Activated CD8-positive, alpha-beta T cell treated with anti-CD3 and anti-CD28 coated beads for 36 hours (primary cell): ENCODE measurements at places on chromosomes 6 and 20. TPM values are rescaled to one million over a fixed set of nuclear protein-coding genes. Genes with fewer than 3 reads are reported as not detected.

GRCh38 chr6:127114214-127114760 lies 4.2 kb upstream of the RSPO3 start:
- H3K4me3 ChIP-seq, result no peak overlapping the region
- peaks cover 35% of the 10 kb centered on the region for H3K27me3 ChIP-seq

DNA sequence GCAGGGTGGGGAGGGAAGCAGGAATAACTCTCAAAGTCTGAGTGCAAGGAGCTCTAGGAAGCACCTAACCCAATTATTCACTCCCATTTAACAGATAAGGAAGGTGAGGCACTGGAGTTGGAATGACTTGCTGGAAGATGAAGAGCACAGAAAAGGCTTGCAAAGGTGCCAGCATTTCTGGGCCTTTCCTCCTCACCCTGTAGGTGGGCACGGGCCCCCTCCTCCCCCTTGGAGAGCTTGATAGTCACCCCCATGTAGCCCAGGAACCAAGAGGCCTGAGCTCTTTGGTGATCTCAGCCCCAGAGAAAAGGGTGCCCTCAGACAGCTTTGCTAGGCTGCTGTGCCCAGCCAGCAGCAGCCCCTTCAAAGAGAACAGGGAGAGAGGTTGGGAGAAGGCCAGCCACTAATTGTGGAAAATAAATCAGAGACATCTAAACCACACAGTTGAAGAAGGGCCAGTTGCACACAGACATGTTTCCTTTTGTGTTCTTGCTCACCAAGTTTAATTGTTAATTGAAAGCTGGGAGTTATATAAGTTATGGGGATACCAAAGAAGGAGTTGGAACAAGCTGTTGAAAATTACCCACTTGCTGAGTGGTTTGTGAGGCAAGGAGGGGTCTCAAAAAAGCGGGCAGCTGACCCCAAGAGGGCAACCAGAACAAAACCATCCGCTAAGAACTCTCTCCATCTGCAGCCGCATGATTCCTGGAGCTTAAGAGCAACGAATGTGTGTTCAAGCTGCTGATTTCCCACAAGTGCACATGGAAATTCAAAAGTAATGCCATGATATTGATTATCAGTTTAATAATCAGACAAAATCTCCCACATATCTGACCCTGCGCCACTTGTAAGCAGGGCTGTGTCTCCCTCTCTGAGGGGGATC lies 77.0 kb downstream of the MRPL14 start:
- H3K27me3 ChIP-seq, result peaks cover 2% of the 10 kb centered on the region
- peaks cover 11% of the 10 kb centered on the region for H3K4me1 ChIP-seq
- no peak for DNase-seq
- H3K36me3 ChIP-seq, result no peaks in the 10 kb centered on the region

DNA sequence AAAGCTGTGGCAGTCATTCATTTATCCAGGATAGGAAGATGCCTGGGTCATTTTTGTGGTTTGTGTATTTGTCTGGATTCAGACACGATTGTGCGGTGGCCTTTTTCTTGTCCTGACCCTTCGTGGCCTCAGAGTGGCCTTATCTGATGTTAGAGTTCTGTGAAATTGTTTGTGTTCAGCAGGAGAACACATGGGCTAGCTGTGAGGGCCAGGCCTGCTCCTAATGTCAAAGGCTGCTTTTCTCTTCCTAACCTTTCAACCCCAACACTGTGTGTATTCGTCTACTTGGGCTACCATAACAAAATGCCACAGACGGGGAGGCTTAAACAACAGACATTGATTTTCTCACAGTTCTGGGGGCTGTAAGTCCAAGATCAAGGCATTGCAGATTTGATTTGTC lies 321.8 kb downstream of the CD83 start:
- peaks cover 3% of the 10 kb centered on the region for H3K4me1 ChIP-seq
- no peak overlapping the region for H3K4me3 ChIP-seq
- no peaks in the 10 kb centered on the region for H3K36me3 ChIP-seq
- no peak overlapping the region for H3K27ac ChIP-seq
- no peaks in the 10 kb centered on the region for H3K27me3 ChIP-seq
- no peak for DNase-seq

Gene GGTLC1
- not detected for total RNA-seq

DNA sequence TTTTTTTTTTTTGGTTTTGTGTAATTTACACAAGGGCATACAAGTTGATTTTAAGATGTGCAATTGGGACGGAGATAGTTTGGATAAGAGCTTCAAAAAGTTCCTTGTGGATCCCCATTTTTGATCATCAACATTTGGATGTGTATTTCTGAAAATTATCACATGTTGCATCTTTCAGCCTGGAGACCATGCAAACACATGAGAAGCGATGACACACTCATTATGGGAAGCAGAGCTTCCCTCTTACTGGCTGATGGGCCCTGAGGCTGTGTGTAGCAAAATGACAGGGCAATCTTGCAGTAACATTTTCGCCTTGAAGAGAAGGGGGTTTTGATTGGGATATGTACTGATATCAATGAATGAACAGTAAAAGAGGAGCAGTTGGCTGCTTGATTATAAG lies 22.0 kb upstream of the RIPK1 start:
- no peak overlapping the region for H3K27ac ChIP-seq
- no peaks in the 10 kb centered on the region for H3K36me3 ChIP-seq
- no peak overlapping the region for H3K4me3 ChIP-seq
- DNase-seq, result no peak
- H3K4me1 ChIP-seq, result no peaks in the 10 kb centered on the region
- H3K27me3 ChIP-seq, result no peaks in the 10 kb centered on the region

DNA sequence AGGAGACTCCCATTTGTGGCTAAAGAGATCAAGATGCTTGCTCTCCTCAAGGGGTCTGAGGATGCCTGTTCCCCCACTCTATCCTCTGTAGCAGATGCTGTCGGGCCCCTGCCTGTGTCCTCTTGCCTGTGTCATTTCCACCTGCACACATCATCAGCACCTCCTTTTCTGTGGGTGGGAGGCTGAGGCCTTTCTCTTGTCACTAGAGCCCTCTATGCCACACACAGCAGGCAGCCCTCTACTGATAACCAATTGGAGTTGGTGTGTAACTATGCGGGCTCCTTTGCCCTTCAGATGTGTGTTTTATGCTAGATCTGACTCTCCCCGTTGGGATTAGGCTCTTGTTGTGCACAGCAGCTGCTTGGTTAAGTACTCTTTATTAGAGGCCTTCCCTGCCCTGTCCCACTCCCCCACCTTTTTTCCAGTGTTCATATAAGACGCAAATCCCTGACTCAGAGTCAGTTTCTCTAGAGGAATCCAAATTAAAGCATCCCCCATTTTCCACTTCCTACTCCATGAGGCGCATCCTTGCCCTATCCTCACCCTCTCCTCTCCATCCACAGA lies 7.7 kb downstream of the TREML2 start:
- peak; percentile 28 for DNase-seq
- H3K27me3 ChIP-seq, result no peaks in the 10 kb centered on the region
- peaks cover 22% of the 10 kb centered on the region for H3K4me1 ChIP-seq
- H3K36me3 ChIP-seq, result peaks cover 11% of the 10 kb centered on the region
- no peak overlapping the region for H3K4me3 ChIP-seq
- H3K27ac ChIP-seq, result peak overlapping the region; percentile 1

- H3K4me3 ChIP-seq, result no peak overlapping the region
- no peak overlapping the region for H3K27ac ChIP-seq
- peaks cover 35% of the 10 kb centered on the region for H3K4me1 ChIP-seq
Measured at GRCh38 chr6:33856655-33857054, 52.9 kb upstream of the MLN start.

DNA sequence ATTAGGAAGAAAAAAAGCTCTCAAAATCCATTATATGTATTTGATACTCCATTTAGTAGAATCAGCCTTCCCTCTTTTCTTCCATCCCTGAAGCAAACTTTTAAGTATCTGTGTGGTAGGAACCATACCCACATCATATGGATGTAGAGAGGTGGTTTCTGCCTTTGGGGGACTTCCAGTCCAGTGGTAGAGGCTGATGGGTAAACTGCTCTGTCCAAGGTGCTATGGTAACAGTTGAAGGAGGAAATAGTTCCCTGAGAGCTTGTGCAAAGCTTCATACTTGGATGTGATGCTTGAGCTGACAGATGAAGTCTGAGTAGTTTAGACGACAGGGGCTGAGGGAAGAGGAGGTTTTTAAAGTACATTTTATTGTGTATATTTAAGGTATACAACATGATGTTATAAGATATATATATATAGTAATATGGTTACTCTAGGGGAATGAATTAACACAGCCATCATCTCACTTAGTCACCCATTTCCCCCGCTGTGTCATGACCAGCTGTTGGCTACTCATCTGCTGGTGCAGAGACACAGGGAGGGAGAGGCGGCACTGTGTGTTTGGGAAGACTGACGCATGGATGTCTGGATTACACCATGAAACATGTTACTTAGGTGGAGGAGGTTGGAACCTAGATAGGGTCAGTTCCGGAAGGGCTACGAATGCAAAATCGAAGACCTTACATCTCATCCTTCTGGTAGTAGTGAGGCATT lies 185.2 kb downstream of the FARS2 start:
- H3K4me3 ChIP-seq, result no peak overlapping the region
- peaks cover 6% of the 10 kb centered on the region for H3K36me3 ChIP-seq
- H3K27me3 ChIP-seq, result no peaks in the 10 kb centered on the region
- H3K27ac ChIP-seq, result no peak overlapping the region
- peaks cover 6% of the 10 kb centered on the region for H3K4me1 ChIP-seq
- no peak for DNase-seq

Gene RRAGD
- total RNA-seq, result 19.7 TPM

Gene SLC22A2
- not detected for total RNA-seq

DNA sequence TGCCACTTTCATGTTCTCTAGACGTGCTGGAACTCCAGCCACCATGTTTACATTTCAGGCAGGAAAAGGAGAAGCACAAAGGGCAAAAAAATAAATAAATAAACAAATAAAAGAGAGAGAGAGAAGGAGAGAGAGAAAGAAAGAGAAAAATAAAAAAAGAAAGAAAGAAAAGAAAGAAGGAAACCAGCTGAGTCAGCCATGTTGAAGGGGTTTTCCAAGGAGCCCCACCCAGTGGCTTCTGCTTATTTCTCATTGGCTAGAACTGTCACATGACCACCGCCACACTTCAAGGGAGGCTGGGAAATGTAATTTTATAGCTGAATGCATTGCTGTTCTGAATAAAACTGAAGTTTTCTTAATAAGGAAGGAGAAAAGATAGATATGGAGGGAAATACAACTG lies 71.1 kb downstream of the BFSP1 start:
- H3K4me3 ChIP-seq, result no peak overlapping the region
- peaks cover 2% of the 10 kb centered on the region for H3K27me3 ChIP-seq
- no peaks in the 10 kb centered on the region for H3K36me3 ChIP-seq
- DNase-seq, result peak; percentile 28

DNA sequence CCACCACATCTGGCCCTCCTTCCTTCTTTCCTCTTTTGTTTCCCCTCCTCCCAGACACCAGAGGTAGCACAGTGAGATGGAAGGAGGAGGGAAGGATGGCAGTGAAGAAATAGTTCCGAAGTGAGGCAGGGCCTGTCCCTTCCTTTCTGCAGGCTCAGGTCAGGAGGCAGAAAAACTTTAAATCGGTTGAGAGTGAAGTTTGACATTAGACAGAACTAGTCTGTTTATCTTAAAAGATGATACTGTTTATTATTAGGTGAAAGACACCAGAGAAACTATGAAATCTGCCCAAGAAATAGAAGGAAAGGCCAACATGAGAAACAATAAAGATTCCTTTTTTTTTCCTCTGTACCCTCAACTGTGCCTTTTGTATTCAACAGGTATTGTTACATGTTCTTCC lies 670.3 kb downstream of the UTRN start:
- no peak overlapping the region for H3K27ac ChIP-seq
- H3K27me3 ChIP-seq, result peaks cover 1% of the 10 kb centered on the region
- no peak for DNase-seq
- H3K4me1 ChIP-seq, result no peaks in the 10 kb centered on the region

Gene ZHX3
- total RNA-seq, result 14.2 TPM

Gene TOX2
- 1.7 TPM for total RNA-seq

DNA sequence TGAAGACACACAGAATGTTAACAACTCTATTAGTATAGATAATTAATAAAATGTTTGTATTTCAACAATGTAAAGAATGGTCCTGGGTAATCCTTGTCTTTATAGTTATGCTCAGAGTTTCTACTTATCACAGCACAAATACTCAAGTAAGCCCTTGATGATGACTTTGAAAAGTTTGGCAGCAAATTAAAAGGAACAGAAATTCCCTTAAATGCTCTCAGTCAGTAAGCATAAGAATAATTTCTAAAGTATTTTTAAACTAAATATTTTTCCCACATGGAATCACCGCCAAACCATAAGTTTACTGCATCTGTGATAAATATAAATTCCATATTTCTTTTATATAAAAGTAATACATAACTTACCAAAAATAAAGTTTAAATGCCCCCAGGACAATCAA lies 96.1 kb downstream of the COL12A1 start:
- H3K36me3 ChIP-seq, result no peaks in the 10 kb centered on the region
- H3K4me1 ChIP-seq, result no peaks in the 10 kb centered on the region
- H3K4me3 ChIP-seq, result no peak overlapping the region
- no peak for DNase-seq
- H3K27ac ChIP-seq, result no peak overlapping the region
- no peaks in the 10 kb centered on the region for H3K27me3 ChIP-seq

GRCh38 chr6:158361961-158362669 lies 49.9 kb downstream of the TULP4 start:
- no peak for DNase-seq
- H3K4me3 ChIP-seq, result no peak overlapping the region
- H3K27ac ChIP-seq, result no peak overlapping the region
- H3K4me1 ChIP-seq, result peaks cover 22% of the 10 kb centered on the region
- peaks cover 1% of the 10 kb centered on the region for H3K36me3 ChIP-seq
- H3K27me3 ChIP-seq, result no peaks in the 10 kb centered on the region

DNA sequence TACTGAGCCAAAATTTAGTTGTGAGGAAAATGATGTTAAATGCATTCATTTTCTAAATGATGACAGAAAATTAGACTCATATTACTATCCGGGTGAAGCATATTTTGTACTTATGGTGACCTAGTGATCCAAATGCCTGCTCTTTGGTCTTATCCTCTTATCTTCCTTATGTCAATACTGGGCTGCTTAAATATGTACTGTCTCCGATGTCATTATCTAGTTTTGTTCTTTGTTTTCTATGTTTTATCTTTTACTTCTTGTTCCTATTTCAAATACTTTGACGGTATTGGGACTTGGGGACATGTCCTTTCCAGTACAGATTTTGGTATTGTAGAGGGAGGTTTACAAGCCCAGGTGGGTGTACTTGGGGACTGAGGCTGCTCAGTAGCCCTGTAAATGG lies 124.6 kb upstream of the ESR1 start:
- peaks cover 18% of the 10 kb centered on the region for H3K4me1 ChIP-seq
- H3K36me3 ChIP-seq, result no peaks in the 10 kb centered on the region
- DNase-seq, result no peak
- H3K4me3 ChIP-seq, result no peak overlapping the region

GRCh38 chr6:135231469-135231844 lies 50.3 kb downstream of the MYB start:
- H3K4me3 ChIP-seq, result no peak overlapping the region
- peak; percentile 47 for DNase-seq
- peak overlapping the region; percentile 31 for H3K27ac ChIP-seq
- H3K36me3 ChIP-seq, result no peaks in the 10 kb centered on the region
